ENCODE measurements at places on chromosomes 1 and 21.

DNA sequence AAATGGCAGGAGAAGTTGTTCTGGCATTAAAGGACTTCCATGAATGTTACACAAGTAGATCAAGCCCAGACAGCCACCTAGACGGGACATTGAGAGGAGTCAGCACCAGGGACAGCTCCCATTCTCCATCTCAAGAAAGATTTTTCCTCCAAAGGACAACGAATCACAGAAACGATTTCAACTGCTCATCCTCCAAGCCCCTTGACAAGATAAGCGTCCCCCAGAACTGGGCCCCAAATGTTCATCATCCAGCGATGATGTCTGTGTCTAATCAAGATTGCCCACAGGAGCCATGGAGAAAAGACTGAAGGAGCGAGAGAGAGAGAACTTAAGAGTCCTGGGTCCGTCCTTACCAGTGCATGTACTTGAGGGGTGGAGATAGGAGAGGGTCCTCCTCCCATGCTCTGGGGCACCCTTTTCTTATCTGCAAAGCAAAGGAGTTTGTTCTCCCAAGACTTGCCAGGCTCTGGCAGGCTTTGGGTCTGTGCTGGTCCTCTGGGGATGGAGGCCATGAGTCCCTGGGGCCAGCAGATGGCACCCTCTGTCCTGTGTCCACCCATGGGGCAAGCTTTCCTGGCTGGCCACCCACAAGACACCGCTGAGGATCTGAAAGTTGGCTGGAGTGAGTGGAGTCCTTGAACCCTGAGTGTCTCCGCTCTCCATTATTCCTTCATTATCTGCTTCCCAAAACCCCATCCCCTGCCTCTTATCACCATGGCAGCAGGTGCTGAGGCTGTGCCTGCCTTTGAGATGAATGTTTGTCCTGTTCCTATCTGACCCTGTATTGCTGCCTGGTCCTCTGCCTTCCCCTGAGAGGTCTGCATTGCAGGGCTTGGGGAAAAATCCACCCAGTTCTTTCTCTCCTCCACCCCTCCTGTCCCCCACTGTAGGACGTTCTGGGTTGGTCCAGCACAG, 164.6 kb downstream of the ACTL8 start:
- DNase-seq, result peak; percentile 61

- no peak for DNase-seq
Observed at GRCh38 chr1:185912504-185912903, 178.3 kb downstream of the HMCN1 start.

GRCh38 chr1:93416183-93416582, 31.7 kb upstream of the FNBP1L start:
- DNase-seq, result no peak

DNA sequence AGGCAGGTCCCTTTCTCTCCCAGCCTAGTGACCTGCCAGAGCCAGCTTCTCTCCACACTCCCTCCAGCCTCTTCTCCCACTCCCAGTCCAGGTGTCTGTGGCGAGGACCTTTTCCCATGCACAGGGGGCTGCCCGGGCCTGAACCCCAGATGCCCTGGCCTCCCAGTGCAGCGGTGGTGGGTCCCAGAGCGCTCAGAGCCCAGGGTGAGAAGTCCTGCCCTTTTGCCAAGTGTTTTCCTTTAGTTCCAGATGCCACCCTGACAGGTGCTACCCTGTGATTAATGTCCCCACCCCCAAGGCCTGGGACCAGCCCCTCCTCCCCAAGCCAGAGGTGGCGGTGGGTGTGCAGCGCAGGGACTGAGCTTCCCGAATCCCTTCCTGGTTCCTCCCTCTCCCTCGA, 90.4 kb downstream of the PAX7 start:
- no peak for DNase-seq

DNA sequence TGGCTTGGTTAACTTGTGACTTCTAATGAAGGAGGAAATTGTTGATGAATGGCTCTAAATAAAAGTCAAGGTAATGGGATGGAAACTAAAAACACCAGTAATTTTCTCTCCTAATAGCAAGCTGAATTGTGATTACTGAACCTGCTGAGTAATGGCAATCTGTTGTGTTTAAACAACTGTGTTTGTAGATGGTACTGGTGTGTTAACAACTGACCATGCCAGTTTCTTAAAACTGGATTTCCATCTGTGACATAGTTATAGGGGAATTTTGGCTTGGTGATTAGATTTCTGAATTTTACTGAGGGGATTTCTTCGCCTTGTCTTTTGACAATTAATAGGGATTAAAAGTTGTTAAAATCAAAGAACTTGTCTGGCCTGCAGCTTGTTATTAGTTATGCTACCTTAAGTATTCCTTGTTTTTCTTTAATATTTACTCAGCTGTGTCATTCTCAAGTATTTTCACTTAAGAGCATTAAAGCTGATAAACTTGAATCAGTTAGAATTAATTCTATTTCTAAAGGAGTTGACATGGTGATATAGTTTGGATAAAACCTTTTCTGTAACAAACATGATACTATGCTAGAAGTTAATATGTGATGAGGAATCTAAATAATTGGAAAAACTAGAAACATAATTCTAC, 7.9 kb upstream of the ERO1B start:
- no peak for DNase-seq

- DNase-seq, result peak; percentile 58
Observed at GRCh38 chr1:186139701-186140100, 235.4 kb downstream of the TPR start.

GRCh38 chr1:42424201-42424600, 31.6 kb downstream of the ZMYND12 start:
- DNase-seq, result no peak
